Stimulated activated CD8-positive, alpha-beta memory T cell treated with anti-CD3 and anti-CD28 coated beads, Interleukin-15, amount 100 ng/mL, for 1 hour (primary cell): ENCODE measurements at places on chromosomes 1 and 21.

DNA sequence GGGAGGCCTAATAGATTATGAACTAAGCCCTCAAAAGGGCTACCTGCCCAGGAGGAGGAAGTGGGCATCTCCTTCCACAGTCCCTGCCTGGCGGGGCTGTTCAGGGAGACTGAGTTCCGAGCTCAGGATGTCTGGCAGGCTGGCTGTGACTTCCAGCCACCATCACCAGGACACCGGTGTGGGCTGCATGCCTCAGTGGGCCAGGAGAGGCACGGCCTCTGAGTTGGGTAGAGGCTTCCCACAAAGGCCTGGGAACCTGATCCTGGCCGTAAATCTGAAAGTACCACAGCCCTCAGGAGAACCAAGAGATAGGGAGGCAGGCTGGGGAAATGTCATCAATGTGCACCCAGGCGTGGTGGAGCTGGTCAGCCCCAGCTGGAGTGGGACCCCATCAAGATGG lies 29.1 kb downstream of the NTPCR start:
- no peak for DNase-seq

GRCh38 chr1:72013161-72013560 lies 269.2 kb downstream of the NEGR1 start:
- DNase-seq: no peak

DNA sequence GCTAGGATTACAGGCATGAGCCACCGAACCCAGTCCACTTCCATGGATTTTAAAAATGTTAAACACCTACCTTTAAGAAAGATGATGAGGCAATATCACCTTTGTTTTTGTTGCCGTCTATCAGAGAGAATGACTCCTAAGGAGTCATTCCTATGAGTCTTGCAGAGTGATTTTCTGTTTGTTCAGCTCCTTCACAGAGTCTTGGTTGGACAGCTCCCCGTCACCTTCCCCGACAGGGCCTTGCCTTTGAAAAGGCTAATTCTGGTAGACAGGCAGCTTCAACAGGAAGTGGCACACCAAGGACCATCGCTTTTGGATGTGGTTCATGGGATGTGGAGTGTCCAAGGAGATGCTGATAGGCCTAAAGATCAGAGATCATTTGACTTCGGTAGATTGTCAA lies 17.5 kb downstream of the ZBTB18 start:
- DNase-seq: no peak

- no peak for DNase-seq
These were observed 2.5 kb downstream of the WNT3A start for GRCh38 chr1:228009116-228009827.

DNA sequence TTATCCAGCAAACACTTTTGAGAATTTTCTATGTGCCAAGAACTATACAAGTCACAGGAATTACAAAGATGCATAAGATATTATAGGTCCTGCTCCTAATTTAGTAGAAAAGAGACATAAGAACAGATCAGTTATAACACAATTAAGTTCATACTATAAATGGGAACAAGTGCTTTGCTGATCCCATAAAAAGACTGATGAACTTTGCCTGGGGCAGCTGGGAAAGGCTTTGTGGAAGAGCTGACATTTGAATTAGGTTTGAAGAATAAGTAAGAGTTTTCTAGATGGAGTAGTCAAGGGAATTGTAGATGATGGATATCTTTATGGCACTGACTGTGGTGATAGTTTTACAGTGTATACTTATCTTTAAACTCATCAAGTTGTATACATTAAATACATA lies 76.5 kb downstream of the VCAM1 start:
- DNase-seq: no peak

GRCh38 chr1:5938101-5938646 lies 54.1 kb downstream of the NPHP4 start:
- DNase-seq: no peak

- DNase-seq: no peak
These were observed 239.6 kb upstream of the FGGY start for GRCh38 chr1:59057211-59057694.

DNA sequence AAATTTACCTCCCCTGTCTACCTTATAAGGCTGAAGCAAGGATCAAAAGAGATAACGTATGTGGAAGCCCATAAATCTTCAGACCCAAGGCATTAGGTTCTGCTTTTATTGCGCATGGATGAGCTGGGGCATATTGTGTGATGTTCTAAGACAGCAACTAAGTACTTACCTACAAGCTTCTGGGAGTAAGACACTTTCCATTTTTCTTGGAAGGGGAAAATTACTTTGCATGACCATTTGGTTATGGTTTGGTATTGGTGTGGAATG lies 21.1 kb downstream of the LMOD1 start:
- DNase-seq: no peak

DNA sequence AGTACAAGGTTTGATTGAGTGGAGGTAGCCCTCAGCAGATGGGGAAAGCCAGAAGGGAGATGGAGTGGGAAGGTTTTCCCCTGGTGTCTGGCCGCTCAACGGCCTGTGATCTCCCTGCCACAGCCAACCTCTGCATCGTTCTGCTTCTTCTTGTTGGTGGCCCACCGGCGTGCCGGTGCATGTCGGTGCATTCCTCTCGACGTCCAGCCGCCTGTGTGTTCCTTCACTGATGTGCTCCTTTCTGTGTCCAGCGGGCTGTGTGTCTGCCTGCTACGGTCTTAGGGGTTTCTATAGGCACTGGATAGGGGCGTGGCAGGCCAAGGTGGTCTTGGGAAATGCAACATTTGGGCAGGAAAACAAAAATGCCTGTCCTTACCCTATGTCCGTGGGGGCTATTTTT lies 101.0 kb downstream of the XPR1 start:
- DNase-seq: no peak

GRCh38 chr1:117594261-117594990 lies 11.4 kb upstream of the TENT5C start:
- DNase-seq: no peak
